Activated naive CD8-positive, alpha-beta T cell treated with anti-CD3 and anti-CD28 coated beads for 36 hours (primary cell): ENCODE measurements at places on chromosomes 12 and 14.

GRCh38 chr14:89121968-89122620 is 294.9 kb downstream of the FOXN3 start:
- no peak for DNase-seq

- DNase-seq: no peak
Observed at GRCh38 chr12:47982770-47983169, 19.4 kb downstream of the TMEM106C start.

GRCh38 chr12:17829813-17830212 is 260.2 kb downstream of the RERGL start:
- no peak for DNase-seq

DNA sequence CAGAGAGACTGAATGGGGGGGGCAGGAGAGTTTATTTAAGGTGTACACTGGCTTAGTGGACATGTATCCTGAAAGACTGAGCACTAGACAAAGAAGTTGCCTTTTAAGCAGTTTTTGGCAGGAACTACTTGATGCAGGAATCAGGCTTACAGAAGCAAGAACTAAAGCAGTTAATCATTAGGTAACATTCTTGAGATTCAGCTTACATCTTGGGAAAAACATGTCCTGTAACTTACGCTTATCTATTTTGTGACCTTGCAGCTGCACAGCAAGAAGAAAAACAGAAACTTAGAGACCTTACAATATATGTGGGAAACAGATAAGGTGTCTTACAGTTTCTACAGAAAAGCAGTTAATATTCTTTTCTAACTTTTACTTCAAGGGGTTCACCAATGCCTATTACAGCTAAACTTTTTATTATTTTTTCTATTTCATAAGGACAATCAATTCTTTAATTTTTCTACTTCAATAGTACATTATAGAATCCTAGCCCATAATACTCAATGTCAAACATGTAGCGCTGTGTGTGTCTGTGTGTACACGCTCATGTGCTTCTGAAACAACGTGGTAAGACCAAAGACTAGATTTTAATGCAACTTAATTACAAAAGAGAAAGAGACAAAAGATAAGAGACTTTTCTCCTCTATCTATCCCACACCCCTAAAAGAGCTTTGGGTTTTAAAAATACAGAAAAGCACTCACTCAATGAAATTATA is 276.9 kb downstream of the PRKD1 start:
- DNase-seq: no peak

GRCh38 chr14:63671987-63672386 is 30.3 kb upstream of the WDR89 start:
- no peak for DNase-seq

DNA sequence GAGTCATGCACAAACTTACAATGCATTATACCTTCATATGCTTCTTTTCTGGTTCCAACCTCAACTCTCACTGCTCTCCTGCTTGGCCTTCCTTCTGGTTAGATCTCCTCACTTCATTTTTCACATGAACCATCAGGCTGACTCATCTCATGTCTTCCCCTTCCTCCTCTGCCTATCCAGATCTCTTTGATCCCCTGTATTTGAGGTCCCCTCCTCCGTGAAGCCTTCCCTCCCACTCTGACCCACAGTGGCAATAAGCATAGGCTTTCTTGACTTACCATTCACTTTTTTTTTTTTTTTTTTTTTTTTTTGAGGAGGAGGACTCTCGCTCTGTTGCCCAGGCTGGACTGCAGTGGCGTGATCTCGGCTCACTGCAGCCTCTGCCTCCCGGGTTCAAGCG is 14.7 kb upstream of the ASIC1 start:
- DNase-seq: no peak

DNA sequence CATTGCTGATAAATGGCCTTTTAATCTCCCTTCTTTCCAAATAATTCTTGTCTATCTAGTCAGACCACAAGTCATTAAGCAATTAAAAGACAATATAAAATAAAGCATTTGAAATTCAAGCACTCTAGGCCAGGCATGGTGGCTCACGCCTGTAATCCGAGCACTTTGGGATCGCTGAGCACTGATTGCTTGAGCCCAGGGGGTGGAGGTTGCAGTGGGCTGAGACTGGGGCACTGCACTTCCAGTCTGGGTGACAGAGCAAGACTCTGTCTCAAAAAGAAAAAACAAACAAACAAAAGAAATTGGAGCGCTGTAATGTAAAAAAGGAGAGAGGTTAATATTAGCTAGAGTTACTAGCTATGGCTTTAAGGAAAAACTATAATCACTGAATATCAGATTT is 30.5 kb upstream of the CSRP2 start:
- no peak for DNase-seq

- DNase-seq: no peak
Observed at GRCh38 chr12:72207486-72208409, 64.4 kb upstream of the TRHDE start.

- DNase-seq: no peak
Observed at GRCh38 chr12:122830517-122831214, 4.6 kb upstream of the HIP1R start.

DNA sequence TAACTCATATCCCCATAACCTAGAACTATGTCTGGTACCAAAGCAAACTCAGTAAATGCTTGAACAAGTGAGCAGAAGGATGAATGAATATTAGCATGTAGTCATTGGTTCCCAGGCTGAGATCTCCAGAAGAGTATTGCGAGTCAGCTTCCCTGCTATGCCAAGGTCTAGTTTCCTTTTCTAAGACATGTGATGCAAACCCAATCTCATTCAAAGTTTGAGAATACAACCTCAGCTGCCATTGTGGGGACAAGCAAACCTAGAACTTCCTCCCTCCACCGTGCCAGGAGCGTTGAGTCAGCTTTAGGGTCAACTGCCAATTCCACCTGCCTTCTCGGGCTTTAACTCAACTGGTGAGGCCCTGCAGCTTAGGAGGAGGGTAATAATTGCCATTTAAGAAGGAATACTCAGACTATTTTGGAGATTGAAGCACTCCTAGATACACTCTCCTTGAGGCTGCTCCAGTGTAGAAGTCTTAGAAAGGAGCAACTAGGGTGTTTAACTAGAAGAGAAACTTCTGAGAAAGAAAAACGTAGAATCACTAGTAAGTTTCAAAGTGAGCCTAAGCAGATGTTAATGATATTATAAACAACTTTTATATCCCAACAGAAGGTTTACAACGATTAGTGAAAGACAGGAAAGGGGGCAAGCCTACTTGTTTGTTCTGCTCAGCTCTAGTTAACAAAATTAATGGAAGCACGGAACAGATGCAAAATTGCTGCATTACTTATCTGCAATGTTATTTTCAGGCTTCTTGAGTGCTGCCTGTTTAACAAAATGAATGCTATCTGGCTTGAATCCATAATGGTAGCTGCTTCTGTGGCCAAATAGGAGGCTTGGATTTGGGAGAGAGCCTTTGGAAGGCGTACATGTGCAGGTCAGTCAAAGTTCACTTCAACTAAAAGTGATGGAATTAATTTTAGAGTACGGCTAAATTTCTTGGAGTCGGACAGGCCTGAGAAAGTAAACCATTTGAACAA is 96.9 kb downstream of the HELB start:
- no peak for DNase-seq

DNA sequence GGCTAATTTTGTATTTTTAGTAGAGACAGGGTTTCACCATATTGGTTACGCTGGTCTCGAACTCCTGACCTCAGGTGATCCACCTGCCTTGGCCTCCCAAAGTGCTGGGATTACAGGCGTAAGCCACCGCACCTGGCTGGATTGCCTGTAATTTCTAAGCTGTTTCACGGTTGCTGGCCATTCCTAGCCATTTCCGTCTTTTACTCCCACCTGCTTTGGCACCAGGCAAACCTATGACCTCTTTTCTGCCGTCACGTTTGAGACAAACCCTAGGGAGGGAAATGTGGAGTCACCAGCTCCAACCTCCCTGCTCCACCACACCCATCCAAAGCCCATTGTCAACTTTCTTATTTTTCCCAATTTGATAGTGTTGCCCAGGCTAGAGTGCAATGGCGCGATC is 1.2 kb downstream of the GPR132 start:
- no peak for DNase-seq

DNA sequence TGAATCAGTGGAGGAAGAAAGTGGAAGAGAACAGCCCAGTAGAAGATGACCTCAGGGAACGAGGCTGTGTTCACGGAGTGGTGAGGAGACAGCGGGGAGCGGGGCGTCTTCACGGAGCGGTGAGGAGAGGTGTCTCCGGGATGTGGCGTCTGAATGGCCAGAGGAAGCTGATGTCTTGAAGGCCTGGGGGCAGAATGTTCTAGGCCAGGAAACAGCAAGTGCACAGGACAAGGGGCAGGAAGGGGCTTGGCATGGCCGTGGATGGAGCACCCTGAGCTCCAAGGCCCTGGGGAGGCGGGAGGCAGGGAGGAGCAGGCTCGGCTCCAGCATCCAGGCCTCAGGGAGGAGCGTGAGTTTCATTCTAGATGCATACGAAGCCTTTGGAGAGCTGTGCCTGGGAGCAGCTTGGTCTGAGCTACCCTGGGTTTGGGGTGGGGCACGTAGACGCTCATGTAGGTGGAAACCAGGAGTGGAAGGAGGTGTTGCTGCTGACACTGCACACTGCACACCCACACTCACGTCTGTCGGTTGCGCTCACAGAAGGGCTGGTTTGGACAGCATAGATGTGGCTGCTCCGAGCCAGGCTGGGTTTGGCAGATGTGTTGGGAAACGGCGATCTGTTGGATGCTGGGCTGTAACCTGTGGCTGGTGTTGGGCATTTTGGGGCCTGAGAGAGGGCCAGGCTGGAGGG is 131.6 kb downstream of the ADGRD1 start:
- DNase-seq: no peak
